ENCODE measurements at places on chromosomes 6 and 20.

GRCh38 chr6:161921602-161922395, 647.9 kb upstream of the AGPAT4 start:
- DNase-seq: peak; percentile 9

DNA sequence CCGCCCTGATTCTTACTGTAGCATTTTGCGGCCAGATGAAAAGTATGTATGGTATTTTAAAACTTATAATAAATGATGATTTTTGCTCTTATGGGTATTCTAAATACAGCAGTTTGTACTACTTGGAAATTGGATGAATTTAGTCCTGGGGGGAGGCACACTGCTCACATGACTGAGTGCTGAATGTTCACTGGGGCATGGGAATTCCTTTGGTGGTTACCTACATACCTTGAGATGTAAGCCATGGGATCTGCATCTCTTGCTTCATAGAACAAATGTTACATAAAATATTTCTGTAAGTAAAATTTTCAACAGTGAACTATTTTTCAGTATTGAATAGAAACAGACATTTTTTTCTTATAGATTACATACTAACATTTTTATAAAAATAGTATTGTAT, 71.1 kb downstream of the FIG4 start:
- DNase-seq: peak; percentile 59

GRCh38 chr20:48186447-48186846, 401.2 kb upstream of the SULF2 start:
- peak; percentile 57 for DNase-seq

- DNase-seq: no peak
Observed at GRCh38 chr6:90106449-90106848, 190.2 kb downstream of the BACH2 start.

DNA sequence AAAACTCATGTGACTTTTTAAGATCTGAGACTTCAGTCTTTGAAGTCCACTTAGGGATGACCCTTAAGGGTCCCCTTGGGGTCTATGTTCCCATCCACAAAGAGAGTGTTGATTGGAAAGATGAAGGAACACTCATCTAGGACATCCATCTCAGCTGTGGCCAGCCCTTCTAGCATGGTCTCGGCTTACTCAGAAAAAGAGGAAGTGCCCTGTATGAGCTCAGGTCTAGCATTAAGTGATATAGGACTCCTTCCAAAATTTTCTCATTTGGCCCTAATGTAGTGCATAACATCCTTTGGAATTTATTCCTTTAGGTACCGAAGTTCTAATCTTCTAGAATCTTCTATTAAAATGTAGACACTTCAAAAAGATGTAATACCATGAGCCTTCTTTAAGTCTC, 77.4 kb downstream of the NDUFAF5 start:
- no peak for DNase-seq

Measured in renal cortical epithelial cell (primary cell).